ENCODE measurements at places on chromosomes 11 and 22.

DNA sequence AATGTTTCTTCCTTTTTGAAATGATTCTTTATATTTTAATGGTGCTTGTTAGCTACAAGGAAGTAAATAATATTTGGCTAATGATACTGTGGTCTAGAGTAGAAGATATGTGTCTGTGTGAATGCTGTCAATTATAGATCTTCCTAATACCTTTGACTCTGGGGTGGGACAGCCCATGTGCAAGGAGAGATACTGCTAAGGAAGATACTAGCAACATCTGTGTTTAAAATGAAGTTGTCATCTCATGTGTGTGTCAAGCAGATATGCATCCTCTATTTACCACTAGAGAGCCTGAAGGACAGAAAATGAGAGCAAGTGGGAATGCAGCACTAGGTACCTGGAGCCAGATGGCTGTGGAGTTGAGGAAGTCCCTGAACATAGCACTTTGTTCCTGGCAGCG lies 34.1 kb downstream of the PPME1 start:
- DNase-seq, result no peak

DNA sequence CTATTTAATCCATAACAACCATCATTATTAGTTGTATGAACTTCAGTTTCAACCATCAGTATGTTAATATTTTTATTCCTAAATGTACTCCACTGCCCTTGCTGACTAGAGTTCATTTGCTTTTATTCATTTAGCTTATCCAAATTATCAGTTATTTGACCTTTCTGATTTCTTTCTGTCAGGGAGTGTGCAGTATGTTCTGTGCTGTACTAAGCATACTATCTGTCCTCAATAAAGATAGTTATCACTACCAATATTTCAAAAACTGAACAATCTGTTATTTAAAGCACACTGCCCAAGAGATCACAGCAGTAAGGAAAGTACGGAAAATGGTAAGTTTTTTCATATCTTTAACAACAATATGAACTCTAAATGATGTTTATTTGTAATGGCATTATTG lies 8.3 kb downstream of the SLC36A4 start:
- no peak for DNase-seq

DNA sequence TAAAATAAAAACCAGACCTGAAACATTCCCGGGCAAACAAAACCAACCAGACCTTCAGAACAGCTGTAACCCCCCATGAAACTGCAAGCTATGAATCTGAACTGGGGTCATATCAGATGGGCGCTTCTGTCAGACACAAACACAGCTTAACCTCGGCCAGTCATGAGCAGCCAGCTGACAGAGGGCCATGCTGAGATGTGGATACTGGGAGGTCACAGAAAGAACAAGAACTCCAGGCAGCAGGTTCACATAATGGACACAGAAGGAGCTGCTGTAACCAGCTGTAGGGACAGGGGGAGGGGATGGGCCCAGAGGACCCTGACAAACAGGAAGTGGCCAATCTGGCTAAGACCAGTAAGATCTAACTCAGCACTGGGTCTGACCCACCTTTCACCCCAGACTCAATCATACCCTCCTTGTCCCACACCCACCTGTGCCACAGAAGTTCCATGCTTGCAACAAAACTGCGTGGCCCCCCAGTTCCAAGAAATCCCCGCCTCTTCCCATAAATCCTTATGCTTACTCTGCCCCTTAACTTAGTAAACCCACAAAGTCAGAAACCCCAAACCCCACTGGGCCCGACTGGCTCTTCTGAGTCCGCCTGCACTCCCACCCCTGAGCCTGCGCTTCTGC lies 4.0 kb downstream of the APOL4 start:
- peak; percentile 9 for DNase-seq

GRCh38 chr22:42673898-42674401 lies 24.8 kb upstream of the CYB5R3 start:
- DNase-seq, result no peak

DNA sequence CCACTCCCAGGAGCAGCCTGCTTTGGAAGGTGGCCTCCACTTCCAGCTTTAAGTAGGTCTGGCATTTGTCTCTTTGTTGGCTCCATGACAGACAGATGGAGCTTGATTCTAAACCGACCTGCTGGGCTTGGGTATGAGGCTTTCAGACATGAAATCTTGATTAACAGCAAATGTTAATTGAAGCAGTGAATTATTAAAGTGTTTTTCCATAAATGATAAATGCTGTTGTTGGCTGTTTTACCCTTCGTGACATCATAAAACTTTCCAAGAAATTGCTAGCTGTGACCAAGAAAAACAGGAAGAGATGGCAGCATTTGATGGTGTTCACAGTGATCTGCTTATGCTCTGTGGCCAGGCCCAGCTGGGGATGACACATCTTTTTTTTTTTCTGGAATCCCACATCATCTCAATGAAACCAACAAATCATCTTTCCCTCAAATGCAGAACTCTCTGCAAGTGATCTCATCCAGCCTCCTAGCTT lies 66.1 kb downstream of the RBMXL2 start:
- peak; percentile 56 for DNase-seq

DNA sequence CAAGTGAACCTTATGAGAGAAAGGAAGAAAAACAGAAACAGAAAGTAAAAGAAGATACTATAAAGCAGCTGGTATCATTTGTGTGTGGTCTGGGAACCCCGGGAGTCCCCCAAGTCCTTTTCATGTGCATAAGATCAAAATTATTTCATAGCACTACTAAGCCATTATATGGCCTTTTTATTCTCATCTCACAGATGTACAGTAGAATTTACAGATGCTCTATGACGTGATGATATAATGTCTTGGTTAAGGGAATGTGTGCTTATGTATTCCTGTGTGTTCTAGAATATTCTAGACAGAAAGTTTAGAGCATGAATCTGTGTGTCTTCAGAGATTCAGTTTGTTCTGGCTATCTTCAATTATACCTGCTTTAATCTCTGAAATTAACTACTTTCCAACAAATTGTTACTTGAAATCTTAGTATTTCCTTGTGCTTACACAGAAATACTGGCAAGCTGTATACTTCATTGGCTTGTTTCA lies 8.6 kb upstream of the TPP1 start:
- no peak for DNase-seq

GRCh38 chr11:64796757-64797541 lies 6.1 kb downstream of the MAP4K2 start:
- no peak for DNase-seq

DNA sequence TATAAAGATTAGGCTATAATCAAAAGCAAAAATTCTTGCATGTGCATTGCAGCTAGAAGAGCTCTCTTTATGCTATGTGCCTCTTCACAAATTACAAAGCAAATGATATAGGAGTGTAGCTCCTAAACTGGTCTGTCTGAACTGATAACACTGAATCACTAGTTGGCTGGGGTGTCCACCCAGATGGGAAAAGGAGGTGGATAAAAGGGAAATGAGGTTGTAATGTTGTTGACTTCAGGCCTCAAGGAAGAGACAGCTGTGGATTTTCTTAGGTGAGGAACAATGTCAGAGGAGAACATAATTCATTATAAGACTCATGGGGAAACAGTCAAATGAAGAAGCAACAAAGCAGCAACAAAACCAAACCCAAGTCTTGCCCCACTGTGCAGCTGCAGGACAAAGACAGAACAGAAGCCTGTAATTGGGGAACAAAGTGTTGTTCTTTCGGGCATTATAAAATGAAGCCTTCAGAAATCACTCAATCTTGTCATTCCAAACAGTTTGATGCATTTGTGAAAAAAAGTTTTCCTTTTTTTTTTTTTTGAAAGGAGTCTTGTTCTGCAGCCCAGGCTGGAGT lies 130.1 kb upstream of the DDI1 start:
- no peak for DNase-seq

GRCh38 chr11:46183819-46184218 lies 62.6 kb upstream of the PHF21A start:
- no peak for DNase-seq

GRCh38 chr11:18329196-18329870 lies 7.0 kb downstream of the GTF2H1 start:
- DNase-seq, result no peak

GRCh38 chr11:47165253-47165840 lies 11.3 kb downstream of the ARFGAP2 start:
- no peak for DNase-seq

- DNase-seq, result no peak
These were observed 18.5 kb upstream of the LRRC10B start for GRCh38 chr11:61489833-61490721.

DNA sequence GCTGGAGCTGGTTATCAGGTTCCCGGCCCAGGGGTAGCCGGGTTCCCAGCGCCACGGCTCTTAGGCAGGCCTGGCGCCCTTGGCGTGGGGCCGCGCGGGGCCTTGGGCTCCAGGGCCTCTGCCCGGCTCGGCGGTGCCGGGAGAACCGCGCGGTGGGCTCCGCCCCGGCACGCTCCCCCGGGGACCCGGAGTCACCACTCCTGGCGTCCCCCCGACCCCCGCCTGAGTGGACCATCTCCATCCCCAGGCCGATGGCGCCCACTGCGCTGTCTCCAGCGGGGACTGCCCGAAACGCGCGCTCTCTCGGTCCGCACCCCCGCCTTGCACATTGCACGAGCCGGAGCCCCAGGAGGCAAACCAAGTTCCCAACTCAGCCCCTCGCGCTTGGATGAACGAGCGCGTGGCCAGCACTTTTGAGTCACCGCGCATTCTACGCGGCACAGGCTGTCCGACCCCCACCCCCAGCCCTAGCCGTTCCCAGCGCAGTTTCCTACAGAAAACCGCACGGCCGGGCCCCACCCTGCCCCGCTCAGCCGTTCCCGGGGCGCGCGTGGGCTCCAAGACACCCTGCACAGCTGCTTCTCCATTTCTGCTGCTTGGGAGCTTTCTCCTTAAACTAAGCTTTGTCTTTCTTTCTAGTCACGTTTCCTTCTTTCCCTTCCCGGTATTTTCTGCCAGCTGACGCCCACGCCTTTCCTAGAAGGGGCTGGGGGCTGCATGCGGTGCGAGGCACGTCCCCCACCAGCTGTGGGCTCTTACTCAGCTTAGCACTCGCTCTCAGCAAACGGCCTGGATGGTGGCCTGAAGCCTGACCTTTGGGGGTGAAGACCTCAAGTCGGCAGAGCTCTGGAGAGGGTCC lies 650 bp upstream of the CHID1 start:
- no peak for DNase-seq

DNA sequence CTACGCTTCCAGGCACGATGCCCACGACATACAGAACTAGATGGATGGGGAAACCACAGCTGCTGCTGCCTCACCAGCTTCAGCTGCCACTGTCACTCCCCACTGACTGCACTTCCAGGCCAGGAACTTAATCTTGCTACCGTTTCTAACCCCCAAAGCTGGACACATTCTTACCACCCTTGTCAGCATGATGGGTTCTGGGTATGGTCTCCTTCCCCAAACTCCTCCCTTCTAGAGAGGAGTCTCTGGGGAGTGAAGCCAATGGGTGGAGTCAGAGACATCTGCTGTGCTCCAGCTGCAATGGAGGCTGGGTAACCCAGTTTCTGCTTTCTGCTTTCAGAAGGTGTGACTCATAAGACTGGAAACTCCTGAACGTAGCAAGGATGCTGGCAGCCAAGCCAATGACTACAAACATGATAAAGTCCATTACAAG lies 87.0 kb upstream of the THY1 start:
- no peak for DNase-seq

DNA sequence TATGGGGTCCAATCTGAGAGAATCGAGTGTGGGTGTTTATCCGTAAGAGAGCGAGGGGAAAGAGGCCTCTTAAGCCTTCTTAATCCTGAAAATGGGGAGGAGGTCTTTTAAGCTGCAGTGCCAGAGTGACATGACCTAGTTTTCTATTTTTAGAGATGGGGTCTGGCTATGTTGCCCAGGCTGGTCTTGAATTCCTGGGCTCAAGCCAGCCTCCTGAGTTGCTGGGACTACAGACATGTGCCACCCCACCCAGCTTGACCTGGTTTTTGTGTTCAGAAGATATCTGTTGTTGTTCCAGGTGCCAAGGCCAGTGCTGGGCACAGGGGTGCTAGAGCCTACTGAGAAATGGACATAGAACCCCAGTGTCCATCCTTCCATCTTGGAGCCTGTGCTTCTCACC lies 1.4 kb downstream of the BAD start:
- DNase-seq, result no peak

DNA sequence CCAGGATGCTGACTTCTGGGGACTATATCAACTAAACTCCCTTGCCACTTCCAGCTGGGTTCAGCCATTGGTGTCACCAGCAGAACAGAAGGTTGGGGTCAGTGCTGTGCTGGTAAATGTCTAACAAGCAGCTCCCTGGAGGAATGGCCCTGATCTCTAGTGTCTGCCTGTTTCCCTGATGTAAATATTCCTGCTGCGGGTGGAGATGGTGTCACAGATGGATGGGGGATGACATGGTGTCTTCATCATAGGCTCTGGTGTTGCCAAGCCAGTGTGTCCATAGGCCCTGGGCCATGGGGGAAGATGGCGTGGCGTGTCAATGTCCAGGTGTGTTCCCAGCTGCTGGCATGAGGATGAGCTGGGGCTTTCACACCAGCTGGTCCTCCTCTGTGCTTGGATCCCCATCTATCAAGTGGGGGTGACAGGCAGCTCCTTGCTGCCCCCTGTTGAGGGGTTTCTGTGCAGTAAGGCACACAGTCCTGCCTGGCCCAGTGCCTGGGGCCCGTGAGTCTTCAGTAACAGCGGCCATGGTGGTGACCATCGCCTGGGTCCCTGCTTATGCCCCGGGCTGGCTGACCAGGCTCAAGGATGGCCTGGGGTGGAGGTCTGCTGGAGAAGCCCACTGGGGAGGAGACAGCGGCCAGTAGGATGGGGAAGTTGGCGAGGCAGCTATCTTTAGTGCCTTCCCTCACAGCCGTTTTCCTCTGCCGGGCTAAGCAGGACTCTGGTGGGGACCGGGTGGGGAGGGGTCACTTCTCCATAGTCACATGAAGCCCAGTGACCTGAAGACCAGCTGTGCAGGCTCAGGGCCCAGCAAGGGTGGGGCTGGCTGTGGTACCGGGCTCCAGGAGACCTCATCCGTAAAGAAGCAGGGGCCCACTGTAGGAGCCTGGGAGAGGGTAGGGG lies 12.7 kb downstream of the RPL3 start:
- no peak for DNase-seq

DNA sequence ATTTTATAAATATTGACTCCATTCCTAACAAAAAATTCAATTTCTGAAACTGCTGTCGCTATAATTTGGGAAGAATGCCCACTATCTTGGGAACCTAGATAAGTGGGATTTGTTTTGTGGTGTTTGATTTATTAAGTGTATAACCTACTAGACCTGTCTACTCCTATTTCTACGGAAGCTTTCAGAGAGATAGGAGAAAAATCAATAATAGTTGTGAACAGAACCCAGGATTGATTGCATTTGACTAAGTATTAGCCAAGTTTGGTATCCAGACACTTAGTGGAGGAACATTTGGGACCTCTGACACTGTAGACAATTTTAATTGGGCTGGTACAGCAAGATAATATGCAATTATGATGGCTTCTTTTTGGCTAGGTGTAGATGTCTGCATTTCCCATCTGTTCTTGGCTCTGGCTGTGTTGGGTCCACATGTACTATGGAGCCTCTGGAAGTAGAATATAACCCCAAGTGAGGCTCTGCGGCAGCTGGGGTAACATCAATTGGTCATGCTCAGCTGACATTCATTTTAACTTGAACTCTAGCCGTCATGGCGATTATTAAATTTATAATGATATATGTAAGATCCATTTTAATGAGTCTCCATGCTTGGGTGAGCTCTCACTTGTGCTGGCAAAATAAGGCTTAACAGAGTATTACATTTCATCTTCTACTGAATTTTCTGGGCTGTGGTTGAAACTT lies 111.5 kb upstream of the E2F8 start:
- DNase-seq, result no peak

- DNase-seq, result no peak
These were observed 4.9 kb upstream of the TMPRSS5 start for GRCh38 chr11:113710989-113711388.

GRCh38 chr11:1779034-1779805 lies 15.5 kb upstream of the CTSD start:
- DNase-seq, result no peak

- no peak for DNase-seq
These were observed 299.0 kb downstream of the MIAT start for GRCh38 chr22:26956371-26956770.

Measured in T-helper 1 cell (primary cell).